SIG-M5 (cell line): ENCODE measurements at places on chromosomes 6 and 20.

DNA sequence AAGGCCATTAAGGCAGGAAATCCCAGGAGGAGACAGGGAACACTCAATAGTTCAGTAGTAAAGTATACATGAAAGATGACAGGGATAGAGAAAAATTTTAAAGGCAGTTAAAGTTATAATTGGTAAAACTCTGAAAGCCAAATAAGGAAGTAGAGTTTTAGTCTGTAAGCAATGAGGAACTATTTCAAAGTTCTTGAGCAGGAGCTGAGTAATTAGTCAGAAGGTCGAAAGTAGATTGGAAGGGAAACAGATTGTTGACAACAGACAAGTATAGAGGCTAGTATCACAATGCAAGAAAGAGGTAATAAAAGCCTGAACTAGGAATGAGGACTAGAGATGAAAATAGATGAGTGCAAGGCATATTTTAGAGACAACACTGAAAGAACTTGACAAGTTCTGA is 150.3 kb downstream of the CDK19 start:
- DNase-seq, result peak; percentile 59

DNA sequence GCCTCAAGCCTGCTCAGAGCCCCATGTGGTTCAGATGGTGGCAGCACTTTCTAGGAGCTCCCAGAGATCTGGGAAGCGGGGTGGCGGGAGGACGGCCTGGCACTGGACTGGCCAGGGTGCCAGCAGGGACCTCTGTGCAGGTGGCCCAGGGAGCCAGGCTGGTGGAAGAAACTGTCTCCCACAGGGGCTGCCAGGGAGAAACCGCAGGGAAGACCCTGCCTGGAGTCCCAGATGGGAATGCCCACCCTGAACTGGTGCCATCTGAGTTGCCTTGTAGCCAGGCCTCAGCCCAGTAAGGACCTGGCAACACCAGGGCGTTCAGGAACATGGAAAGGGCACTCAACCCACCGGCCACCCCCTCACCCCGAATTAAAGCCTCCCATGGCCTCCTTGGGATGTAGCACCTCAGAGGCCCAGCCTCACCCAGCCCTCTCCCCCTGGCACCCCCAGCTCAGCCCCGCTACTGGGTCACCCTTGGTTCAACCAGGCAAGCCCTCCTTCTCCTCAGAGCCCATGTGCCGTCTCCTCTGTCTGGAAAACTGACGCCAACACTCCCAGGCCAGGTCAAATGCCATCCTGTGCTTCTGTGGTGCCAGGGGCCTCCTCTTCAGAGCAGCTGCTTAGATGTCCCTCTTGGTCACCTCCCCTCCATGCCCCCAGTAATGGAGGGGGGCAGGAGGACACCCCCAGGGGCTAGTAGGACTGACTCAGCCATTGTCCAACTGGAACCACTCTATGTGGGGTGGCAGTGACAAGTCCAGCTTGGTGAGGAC is 5.9 kb upstream of the C20orf144 start:
- no peak for DNase-seq

DNA sequence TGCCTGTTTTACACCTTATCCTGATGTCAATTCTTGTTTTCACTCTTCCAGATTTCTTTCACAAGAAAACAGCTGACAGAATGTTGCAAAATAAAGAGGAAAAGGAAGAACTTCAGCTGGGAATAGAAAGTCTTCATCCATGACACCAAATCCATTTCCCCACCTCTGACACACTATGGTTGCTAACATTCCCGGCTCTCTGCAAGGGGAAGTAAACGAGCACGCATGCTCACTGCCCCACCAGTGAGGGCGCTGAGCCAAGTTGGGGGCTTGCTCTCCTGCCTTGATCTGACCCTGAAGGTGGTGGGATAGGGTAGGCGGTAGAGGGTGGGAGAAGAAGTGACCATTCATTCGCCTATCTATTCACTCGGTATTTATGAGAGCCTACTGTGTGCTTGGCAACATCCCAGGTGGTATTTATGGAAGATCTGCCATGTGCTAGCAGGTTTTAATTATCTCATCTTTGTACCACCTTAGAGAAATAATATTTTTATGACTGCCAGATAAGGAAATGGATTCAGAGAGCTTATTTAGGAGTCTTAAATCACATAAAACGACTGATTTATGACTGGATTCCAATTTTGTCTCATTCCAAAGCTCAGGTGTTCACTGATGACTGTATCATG is 206.2 kb downstream of the FOXC1 start:
- no peak for DNase-seq

DNA sequence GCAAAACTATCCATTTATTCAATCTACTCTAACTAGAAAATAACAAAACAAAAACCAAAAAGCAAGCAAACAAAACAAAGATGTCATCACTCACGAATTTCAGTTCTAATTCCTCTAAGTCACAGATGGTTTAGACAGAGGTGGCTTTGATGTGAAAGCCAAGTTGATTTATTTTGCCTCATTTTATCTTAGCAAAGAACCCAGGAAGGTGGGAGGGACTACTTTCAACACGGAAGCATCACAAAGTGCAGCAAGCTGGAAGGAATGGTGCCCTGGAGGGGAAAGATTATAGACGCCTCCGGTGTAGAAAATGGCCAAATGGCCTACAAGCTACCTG is 88.4 kb downstream of the LAMP5 start:
- no peak for DNase-seq

GRCh38 chr20:58579819-58580473 is 64.7 kb upstream of the APCDD1L start:
- DNase-seq, result no peak

DNA sequence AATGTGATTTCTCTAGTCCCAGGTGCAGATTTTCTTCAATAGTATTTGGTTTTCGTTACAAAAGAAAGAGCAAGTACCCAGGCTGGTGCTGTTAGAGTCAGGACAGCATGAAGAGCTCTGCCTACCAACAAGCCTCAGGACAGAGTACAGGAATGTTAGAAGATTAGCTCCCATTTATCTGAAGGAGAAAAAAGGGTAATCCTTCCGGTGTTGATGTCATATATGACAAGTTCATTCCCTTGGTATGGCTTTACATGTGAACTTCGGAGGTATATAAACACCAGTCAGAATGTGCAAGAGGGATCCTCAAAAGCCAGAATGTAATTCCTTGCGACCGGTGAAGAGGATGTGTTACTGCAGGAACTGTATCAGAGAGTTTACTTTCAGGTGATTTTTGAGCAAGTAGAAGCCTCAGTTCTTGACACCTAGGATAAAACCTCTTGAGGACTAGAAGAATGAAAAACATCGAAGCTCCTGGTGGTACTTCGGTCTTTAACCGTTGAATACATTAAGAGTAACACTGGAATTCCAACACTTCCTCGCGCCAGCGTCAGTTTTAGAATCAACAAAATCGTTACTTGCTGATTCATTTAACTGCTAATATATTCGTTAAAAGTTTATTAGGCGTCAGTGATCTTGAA is 194.2 kb upstream of the ZNF184 start:
- DNase-seq, result no peak

DNA sequence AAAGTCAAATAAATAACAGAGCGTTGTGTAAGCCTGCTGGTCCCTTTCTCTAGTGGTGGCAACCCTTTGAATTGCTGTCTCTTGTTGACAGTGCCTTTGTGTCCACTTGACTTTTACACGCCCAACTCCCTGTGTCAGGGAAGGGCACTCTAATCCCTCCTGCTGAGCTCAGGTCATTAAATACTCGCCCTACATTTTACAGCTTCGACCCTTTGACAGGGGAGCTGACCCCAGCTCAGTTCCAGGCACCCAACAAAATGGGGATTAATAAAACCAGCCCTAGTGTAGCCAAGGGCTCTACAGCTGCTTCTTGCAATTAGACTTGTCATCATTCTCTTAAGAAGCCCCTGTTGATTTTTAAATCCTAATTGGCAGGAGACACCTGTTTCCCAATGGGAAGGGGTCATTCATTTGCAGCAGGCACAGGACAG is 308.2 kb downstream of the EYA4 start:
- DNase-seq, result no peak
